Dorsolateral prefrontal cortex (tissue), 122 donors: ENCODE measurements at places on chromosomes 5 and 9.

- DNase-seq, result no peak
These were observed 360 bp downstream of the KLF4 start for GRCh38 chr9:107489144-107489673.

- DNase-seq, result no peak
These were observed 13.7 kb upstream of the TLX3 start for GRCh38 chr5:171295299-171295698.

DNA sequence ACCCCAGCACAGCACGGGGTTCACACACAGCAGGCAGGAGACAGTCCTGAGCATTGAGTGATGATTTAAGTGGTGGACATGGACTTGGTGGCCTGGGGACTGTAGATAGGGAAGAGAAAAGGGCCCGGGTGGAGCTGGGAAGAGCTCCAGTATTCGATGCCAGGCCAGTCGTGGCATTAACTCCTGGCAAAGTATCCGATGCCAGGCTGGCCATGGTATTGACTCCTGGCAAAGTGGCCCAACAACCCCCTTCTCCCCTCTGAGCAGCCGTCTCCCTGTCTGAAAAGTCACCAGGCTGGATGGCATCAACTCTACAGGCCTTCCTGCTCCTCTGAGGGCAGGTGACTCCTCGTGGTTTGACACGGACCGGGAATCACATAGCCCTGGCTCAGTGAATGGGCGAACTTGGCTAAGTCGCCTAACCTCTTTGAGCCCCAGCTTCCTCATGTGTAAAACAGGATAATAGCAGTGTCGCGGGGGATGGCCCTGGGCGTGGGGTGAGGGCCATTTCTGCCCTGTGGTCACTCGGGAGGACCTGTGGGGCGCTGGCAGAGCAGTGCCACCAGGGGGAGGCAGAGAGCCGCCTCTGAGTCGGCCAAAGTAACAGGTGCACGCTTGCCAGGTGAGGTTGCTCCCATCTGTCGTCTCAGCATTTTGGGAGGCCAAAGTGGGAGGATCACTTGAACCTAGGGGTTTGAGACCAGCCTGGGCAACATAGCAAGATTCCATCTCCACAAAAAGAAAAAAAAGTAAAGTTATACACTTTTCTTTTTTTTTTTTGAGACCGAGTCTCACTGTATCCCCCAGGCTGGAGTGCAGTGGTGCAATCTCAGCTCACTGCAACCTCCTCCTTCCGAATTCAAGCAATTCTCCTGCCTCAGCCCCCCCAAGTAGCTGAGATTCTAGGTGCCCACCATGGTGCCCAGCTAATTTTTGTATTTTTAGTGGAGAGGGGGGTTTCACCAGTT is 5.7 kb upstream of the SEC16A start:
- peak; percentile 77 for DNase-seq

DNA sequence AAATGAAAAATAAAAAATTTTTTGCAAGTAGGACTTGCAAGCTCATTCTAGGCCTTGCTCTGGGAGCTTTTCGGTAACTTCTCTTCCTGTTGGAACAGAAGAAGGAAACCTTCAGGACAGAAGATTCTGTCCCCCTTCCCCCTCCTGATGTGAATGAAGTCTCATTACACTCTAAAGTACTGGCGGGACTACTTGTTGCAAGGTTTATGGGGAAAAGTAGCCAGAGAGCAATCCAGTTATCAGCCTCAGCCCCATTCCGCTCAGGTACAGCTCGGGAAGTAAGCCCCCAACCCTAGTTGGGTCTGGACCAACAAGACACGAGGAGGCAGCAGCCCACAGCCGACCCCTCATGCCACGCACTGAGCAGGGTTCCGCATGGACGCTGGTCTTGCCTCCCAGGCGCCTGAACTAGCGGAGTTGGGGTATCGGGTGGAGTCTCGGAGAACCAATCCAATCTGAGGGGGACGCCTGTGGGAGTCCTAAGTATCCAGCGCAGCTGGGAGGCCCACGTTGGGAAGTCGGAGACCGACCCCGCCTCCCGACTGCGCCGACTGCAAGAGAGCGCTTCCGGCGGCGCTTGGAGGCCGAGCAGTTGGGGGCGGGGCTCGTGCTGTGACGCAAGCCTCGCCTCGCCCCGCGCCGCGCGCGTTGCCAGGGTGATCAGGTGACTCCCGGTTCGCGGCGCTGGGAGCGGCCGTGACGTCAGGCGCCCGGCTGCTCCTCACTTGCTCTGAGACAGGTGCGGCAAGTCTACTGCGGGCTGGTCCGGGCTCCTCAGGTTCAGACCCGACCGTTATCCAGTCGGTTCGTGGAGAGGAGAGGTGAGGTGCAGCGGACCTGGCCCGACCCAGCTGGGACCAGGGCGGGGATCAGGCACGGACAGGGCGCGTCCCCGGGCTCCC is at the start of gene CYSTM1:
Gene CYSTM1 (plus strand): TSS at position 724 of the 902 bp plus-strand sequence. CDS start 19,278 bp downstream, outside the sequence.
- peak; percentile 91 for DNase-seq

- DNase-seq, result no peak
These were observed 5.1 kb upstream of the RAB14 start for GRCh38 chr9:121206516-121207370.

- DNase-seq, result no peak
These were observed 236.0 kb upstream of the CD180 start for GRCh38 chr5:67432606-67433005.

DNA sequence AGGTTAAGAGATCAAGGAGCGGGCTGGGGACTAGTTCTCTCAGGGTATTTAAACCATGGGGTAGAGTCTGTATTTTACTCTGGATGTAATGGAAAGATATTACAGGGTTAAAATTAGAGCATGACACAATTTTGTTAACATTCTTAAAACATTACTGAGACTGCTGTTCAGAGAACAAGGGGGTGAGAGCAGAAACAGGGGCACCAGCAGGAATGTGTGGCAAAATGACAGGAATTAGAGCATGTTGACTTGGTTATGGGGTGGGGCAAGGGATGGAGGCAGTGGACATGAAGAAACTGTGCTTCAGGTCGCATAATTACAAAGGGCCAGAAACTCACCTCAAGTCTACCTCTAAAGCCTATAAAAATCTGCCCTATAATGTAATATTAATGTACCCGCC is 75.0 kb downstream of the TMEM232 start:
- DNase-seq, result no peak
